Activated T-cell treated with anti-CD3 and anti-CD28 coated beads, Interleukin-2, amount 50 U/mL, for 72 hours (primary cell): ENCODE measurements at places on chromosomes 2 and 18.

GRCh38 chr2:197920592-197921201, 116.3 kb downstream of the PLCL1 start:
- no peak for DNase-seq

DNA sequence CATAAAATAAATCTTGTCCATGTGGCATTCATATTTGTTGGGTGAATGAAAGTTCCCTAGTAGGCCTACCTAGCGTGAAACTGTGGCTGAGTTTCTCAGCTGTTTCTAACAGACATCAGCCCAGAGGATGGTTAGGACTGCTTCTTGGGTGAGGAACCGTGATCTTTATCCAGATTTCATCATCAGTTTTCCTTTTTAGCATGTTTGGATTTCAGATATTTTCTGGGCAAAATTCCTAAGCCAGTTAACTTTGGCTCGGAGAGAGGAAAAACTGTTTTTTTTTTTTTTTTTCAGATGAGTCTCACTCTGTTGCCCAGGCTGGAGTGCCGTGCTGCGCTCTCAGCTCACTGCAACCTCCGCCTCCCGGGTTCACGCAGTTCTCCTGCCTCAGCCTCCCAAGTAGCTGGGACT, 53.5 kb downstream of the DGKD start:
- DNase-seq: no peak

DNA sequence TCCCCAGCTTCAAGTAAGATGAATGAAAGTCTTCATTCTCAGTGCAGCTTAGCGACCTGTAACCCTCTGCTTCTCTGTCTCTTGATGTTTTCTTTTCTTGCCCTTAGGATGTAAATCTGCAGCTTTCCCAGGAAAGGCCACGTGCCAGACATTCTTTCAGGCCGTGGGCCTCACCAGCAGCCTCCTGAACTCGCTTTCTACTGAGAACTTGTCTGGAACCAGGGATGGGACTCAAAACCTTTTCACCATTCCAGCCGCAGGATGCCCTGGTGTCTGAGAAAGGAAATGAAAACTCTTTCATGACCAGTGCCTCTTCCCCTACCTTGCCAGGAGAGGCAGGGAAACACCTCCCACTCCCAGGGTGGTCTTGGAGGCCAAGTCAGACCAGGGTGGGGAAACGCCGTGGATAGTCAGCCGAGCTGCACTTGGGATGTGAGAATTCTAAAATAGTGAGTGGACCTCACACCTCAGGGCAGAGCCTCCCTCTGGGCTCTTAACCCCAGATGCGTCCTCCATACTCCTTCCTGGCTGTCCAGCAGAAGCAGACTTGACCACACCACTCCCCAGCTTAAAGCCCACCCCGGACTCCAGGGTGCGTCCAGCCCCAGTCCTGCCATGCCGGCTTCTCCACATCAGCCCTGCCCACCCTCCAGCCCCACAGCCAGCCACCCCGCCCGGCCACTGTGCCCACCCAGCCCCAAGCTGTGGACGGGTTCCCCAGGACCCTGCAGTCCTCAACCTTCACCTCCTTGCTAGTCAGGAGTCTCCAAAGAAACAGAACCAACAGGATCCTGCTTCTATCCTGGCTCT, 115.5 kb downstream of the TWIST2 start:
- DNase-seq: no peak

DNA sequence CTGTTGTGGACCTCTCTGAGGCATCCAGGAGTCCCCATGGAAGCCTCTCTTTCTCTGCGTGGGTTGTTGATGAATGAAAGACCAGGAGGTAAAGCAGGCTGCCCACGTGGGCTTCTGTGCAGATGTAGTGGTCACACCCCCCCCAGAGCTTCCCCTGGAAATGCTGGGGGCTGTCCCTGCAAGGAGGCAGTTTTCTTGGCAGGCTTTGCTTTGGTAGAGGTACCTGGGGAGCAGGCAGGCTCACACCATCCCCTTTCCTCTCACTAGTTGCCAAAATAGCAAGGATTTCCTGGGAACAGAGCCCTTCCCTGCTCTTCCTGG, 97.6 kb upstream of the MAP3K20 start:
- peak; percentile 12 for DNase-seq

GRCh38 chr2:20212871-20213503, 11.9 kb downstream of the SDC1 start:
- no peak for DNase-seq

DNA sequence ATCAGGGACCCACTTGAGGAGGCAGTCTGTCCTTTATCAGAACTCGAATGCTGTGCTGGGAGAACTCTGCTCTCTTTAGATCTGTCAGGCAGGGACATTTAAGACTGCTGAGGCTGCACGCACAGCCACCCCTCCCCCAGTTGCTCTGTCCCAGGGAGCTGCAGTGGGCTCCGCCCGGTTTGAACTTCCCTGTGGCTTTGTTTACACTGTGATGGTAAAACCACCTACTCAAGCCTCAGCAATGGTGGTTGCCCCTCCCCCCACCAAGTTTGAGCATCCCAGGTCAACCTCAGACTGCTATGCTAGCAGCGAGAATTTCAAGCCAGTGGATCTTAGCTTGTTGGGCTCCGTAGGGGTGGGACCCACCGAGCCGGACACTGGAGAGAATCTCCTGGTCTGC, 11.8 kb upstream of the LHCGR start:
- no peak for DNase-seq

DNA sequence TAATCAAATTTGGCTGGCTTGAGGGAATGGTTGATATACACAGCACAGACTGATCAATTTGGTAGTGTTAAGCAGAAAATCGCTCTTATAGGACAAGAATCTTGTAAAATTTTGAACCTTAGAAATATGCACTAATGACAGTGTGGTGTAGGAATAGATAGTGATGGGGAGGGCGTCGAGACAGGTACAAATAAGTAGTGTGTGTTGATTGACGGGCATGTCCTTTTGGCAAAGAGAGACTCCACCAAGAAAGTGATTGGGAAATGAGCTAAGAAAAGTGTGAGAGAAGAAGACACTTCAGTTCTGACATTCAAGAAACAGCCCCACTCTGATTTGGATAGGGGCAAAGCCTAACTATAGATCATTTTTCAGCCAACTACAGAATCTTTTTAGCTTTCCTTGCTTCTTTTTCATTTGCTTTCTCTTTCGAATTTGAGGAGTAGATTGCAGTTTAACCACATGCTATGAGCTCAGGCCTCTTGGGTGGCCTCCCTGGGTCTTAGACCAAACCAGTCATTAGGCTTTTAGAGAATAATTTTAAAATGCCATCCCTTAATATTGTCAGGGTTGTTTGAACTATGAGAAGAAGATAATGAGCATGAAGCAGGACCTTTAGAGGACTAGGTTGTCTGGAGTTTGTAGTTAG, 127.1 kb downstream of the CERS6 start:
- DNase-seq: no peak

DNA sequence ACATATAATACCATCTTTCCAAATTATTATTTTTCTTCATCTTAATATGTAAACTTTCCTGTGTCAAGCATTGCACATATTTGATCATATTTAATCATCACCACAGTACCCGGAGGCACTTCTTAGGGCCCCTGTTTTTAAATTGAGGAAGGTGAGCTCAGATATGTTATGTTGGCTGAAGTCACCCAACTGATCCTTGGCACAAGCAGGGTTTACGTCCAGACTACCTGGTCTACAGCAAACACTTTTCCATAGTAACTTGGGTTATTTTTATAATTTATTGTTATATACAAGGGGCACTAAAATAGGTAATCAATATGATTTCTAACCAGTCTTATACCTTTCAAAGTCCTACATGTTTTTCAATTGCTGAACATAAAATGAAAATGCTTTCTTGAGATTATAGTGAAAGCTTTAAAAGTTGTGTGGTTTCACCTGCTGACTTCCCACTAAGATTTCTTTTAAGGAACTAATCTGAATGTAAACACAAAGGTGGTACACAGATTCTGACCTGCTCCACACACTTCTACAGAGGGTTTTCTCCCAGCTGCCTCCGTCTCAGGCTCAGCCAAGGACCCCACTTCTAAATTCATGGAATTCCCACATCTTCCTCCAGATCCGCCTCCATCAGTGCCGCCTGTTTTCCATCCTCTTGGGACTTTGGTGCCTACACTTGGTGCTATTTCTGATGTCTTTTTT, 52.2 kb downstream of the SH3YL1 start:
- DNase-seq: no peak

DNA sequence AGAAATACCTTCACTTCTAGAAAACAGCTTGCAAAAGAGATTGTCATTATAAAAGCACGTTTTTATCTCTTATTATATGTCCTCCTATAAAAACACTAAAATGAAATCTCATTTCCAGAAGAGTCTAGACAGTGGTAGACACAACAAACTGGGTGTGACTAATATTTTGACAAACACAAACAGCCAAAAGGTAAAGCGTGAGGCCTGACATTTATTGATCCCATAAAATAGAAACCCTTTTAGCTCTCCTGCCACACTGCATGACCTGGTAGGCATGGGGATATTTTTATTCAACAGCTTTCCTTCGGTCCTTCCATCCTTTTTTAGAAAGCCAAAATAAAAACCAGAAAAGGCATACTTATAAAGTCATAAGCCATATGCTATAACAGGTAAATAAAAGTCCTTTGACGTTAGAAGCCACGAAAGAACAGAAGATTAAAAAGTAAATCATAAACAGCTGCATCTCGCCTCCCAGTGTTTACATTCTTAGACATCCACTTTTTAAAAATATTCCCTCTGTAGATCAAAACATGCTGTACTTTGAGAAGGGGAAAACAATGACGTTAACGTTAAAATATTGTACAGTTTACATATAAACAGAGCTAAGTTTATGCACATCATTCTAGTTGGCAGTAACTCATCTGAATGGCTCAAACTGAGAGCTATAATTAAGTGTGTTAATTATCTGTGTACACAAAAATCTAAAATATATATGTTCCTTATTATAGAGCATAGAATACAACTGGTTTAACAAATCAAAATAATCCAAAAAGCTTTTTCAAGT, 44.6 kb downstream of the IRS1 start:
- no peak for DNase-seq

DNA sequence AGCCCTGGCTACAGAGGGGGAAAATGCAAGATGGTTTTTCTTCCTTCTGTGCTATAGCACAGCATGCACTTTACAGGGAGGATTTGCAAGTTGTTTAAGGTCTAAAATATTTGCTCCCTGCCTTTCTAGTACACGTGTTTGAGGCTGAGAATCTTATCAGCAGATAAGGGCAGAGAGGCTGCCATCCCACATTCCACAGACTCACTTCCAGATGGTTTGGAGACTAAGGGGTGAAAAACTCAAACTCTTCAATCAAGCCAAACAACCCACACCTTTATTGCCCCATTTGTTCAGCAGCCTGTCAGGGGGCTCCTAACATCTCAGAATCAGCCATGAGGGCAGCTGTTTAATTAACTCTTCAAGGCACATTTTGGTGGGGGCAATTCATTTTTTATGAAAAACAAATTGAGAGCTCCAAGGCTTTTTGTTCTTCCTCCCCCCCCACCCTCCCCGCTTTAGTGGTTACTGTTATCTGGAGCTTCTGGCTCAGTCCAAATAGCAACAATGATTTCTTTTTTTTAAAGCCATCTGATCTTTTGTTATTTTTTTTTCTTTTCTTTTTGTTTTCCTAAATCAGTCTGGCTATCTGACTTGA, 242.6 kb upstream of the NT5C1B start:
- DNase-seq: no peak

DNA sequence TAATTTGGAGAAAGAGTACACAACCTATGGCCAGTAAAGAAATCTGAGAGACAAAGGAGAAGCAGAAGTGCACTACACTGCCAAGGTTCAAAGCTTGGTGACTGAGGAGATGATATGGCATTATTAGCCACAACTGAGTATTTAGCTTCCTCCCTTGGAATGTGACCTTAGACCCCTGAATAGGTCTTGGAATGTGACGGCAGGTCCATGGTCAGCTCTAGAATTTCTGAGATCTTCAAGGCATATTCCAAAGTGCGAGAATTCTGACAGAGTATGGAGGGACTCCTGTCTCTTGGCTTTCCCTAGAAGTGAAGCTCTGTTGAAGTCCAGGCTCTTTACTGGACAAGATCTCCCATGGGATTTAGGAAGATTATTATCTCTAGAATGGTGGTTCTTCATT, 130.0 kb upstream of the FN1 start:
- no peak for DNase-seq

DNA sequence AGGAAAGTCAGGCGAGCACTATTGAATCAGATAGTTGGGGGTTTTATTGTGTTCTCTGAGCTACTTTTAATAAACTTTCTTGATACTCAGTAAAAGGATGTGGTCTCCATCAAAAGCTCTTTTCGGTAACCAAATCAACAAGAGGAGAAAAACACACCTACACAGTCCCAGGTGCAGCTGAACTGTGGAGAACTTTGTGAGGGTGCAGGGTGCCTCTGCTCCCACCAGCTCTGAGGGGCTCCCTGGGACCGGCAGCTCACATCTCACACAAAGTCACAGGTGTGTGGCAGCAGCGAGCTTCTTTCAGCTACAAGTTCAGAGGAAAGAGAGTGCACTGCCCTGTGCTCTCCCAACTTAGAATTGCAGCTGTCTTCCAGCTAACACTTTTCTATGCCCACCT, 650.4 kb downstream of the RNF144A start:
- DNase-seq: peak; percentile 83

DNA sequence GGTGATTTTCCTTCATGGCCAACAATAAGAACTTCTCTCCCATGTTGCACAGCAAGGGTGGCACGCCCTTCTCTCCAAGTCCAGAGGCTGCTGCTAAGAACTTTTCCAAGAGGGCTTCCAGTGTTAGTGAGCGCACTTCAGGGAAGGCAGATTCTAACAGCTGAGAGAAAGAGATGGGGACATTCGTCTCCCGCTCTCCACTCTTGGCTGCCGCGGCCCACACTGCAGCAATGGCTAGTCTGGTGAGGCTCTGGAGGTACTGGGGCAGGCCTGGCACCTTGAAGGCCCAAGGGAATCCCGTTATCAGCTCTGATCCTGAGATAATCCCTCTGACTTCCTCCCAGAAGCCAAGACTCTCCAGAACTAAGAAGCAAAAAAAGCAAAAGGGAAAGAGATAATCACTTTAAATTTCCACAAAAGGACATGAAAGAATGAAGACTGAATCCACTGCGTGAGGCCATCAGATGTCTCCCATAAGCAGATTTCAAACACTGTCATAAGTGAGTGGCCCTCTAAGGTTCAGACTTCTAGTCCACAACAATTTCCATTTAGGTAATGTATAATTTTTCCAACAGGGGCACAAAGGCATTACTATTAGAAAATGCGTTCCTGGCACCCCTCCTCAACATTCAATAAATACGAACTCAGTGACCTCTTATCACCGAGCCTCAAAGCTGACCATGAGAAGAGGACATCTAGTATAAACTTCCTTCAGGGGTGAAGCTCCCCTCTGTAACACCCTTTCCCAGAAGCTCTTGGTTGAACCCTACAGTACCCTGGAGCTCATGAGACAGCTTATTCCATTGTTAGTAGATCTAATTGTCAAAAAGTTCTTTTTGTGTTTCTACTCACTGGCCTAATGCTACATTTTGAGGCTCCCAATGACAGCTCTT, 66.7 kb upstream of the ZFP36L2 start:
- DNase-seq: no peak

DNA sequence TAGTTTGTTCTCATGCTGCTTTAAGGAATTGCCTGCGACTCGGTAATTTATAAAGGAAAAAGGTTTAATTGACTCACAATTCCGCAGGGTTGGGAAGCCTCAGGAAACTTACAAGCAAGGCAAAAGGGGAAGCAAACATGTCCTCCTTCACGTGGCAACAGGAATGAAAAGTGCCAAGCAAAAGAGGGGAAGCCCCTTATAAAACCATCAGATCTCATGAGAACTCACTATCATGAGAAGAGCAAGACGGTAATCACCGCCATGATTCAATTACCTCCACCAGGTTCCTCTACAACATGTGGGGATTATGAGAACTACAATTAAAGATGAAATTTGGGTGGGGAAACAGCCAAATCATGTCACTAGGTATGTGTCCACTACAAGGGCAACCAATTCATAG, 53.9 kb downstream of the MAP4K3 start:
- no peak for DNase-seq
